Choroid plexus epithelial cell (primary cell): ENCODE measurements at places on chromosomes 4 and X.

- DNase-seq: no peak
Measured at GRCh38 chrX:39815631-39816030, 282.1 kb downstream of the BCOR start.

GRCh38 chr4:24244663-24245490 is 339.5 kb downstream of the DHX15 start:
- no peak for DNase-seq

- no peak for DNase-seq
Measured at GRCh38 chr4:7029212-7029611, 14.0 kb upstream of the TADA2B start.

DNA sequence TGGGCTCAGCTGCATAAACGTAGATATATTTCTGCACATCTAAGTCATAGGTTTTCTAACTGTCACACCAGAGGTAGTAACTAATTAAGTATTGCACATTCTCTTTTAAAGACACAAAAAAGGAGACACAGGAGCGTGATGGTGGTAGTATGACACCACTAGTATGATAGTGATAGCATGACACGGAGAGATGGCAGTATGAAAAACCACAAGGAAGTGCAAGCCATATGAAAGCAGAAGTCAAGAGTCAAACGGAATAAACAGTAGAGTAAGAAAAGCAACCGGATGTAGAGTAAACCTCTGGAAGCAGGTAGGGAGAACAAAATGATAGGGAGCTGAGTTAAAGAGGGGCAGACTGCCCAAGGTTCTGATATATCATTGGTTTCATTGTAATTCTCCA is 382.2 kb upstream of the INTU start:
- DNase-seq: no peak

DNA sequence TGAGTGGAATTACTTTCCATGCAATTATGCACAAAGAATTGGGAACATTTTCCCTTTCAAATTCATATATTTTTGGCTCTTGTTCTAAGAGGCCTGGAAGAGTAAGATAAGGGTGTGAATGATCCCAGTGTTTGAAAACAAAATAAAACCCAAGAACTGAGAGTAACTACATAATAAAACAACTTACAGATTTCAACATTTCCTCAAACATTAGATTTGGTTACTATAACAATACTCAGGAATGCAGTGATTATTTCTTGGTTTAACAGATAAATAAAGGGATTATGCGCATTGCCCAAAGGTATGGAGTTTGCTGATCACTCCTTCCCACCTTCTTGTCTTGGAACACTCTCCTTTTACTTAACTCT is 292.5 kb downstream of the CAMK2D start:
- peak; percentile 56 for DNase-seq

GRCh38 chr4:54843106-54843505 is 185.3 kb downstream of the KIT start:
- no peak for DNase-seq

DNA sequence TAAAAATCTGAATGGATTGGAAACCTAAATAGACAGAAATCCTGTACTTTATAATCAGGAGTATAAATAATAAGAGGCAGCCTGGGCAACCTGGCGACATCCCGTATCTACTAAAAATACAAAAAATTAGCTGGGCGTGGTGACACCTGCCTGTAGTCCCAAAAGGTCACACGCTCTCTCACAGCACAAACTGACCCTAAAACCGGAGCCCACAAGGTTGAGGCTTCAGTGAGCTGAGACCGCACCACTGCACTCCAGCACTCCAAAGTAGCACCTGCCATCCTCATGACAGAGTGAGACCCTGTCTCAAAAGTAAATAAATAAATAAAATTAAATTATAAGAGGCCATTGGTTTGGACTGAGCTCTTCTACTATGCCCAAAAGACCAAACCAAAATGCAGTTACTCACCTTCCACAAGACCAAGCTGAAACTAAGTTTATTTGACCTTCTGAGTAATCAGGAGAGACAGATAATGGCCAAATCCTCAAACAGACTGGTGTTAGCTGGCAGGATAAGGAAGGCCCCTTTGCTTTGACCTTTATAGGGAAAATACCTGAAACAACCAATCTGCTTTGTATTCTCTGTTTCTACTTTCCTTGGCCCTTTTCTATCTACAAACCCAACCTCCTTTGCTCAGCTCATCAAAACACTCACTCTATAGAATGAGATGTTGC is 3.2 kb upstream of the GRSF1 start:
- no peak for DNase-seq
